ENCODE measurements at places on chromosomes 6 and 20. TPM values are rescaled to one million over a fixed set of nuclear protein-coding genes. Genes with fewer than 3 reads are reported as not detected.

Gene EPHA7
- not detected for total RNA-seq

GRCh38 chr20:2178318-2179232, 76.9 kb downstream of the STK35 start:
- no peak for DNase-seq

- DNase-seq: no peak
Observed at GRCh38 chr6:31002471-31002870, 7.8 kb upstream of the MUC22 start.

Gene SOX4
- total RNA-seq: 22.5 TPM

GRCh38 chr20:48676795-48677460, 150.9 kb downstream of the PREX1 start:
- DNase-seq: no peak

Gene MYO6
- 17.1 TPM for total RNA-seq

Gene GABRR1
- not detected for total RNA-seq
